Bone marrow (tissue), 2 donors: ENCODE measurements at places on chromosomes 16 and 17.

DNA sequence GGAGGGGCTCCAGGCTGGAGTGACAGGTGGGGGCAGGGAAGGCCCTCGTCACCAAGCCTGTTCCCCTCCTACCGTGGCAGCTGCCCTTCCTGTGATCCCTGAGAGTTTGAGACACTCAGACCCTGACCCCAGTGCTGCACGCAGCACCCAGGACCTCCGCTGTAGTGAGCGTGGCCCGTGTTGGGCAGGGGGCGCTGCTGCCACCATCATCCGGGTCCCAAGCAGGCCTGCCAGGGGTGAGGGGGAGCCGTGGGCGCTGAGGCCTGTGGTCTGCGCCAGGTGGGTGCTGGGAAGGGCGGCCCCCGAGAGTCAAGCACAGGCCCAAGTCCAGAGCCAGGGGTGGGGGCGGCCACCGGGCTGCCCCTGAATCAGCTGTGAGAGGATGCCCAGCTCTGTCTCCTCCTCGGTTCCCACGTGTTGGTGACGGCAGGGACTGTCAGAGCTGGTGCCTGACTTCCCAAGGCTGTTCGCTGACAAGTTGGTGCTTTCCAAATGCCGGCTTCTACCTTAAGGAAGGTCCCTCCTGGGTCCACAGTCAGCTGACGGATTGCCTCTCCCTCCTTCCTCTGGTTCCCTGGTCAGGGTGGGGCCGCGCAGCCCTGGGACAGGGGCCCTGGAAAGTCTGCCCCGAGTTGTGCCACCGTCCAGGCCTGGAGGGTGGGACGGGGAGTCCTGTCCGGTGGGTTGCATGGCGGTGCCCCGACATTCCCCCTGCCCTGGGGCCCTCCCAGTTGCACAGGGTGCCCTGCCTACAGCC, 31.1 kb downstream of the TPSG1 start:
- DNase-seq, result no peak

GRCh38 chr17:54985476-54985875, 16.9 kb downstream of the STXBP4 start:
- DNase-seq, result no peak

DNA sequence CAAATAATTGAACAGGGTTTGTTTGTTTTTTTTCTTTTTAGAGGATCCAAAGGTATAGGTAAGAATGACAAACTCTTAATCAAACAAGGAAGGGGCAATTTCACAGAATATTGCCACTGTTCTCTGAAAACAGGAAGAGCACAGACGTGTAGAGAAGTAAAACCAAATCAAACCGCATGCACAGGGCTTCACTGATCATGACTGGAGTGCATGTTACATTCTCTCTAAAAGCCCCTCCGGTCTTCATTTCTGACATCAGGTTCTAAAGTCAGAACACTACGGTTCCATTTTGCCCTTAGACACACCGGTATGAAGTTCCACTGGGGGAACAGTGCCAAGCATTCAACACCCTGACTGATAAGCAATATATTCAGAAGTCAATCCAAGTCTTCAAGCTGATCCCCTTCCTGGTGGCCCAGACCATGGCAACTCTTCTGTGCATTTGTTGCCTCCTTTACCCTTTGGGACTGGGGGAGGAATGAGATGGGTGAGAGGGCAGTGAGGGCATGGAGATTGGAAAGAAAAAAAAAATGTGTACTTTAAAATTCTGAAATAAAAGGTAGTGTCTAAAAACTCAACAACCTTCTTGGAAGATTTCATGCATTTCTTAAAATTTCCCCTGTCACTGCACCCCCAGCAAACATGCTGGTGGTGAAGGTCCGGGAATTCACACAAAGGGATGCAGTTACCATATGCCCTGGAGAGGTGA, 1.4 kb downstream of the MMD start:
- DNase-seq, result no peak

DNA sequence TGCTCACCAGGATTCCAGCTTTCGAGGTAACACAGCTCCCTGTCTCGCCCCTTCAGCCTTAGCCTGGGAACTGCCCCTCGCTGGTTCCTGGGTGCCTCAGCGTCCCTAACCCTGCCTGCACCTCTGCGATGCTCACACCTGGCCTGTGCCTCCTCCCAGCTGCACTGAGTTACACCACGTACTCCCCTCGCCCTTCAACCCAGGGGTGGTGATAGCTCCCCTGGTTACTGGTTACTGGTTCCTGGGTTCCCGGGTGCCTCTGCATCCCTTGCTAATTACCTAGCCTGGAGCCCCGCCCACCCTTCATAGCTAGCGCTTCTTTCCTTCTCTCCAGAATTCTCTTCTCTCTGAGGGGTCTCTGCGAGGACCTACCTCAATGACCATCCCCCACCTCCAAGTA, 65.3 kb upstream of the PLCG2 start:
- no peak for DNase-seq

DNA sequence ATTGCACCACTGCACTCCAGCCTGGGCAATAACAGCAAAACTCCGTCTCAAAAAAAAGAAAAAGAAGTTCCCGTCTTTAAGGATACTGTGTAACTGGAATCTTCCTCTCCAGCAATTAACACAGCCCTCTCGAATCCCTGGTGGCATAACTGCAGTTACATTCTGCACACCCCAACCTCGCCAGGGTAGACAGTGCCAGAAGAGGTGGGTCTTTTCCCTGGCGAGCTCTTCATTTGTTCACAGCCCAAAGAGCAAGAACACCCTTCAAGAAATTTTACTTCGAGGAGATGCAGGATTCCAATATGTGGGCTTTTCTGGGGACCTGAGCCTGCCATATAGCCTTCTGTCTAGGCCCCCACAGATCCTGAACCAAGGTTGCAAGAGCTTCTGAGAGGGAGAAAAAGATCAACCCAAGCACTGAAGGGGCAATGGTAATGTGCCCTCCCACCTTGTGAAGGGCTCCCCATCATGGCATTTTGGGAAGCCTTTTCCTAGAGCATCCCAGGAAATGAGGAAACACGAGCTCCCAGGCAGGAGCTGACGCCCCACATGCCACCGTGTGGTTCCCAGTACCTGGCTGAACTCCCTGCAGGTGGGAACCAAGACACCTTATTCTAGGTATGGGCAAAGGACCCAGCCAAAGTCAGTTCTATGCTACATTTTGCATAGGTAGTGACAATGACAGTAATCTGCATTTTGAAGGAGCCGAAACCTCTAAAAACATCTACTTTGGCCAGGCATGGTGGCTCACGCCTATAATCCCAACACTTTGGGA, 26.9 kb downstream of the TK2 start:
- DNase-seq, result no peak

- no peak for DNase-seq
These were observed 21.0 kb upstream of the ZNF652 start for GRCh38 chr17:49383060-49383459.

DNA sequence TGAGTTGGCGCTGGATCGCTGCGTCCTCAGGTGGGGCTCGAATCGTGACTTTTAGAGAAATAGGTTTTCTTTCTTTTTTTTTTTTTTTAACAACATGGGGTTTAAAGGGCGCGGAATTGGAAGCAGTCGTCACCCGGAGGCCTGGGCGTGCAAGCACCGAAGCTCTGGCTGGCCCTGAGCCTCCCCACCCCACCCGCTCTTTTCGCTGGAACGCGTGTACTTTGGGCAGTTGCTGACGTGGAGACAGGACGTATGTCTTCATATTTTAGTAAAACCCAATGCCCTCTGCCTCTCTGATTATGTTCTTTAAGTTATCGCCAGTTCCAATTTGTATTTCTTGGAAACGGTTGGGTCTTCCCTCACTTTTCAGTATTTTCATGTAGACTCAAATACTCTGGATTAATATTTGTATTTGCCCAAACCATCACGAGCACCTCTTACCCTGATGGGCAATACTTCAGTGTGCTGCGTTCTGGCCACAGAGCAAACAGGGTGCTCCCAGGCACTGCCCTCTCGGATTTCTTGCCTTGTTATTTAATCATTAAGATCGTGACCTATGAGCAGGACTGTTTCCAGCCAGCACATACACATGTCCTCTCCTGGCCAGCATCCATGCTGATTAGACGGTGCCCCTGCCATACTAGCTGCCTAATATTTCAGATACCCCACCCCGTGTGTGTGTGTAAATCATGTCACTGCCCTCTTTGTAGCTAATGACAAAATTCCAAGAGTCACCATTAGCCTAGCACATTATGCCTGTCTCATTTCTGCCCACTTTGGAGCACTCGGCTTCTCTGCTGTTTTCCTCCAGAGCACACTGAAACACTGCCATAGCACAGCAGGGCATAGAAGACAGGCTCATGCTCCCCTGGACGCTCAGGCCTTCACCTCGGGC, 805 bp upstream of the C16orf95 start:
- DNase-seq, result no peak

- no peak for DNase-seq
These were observed 31.8 kb downstream of the NSRP1 start for GRCh38 chr17:30148376-30148775.

- no peak for DNase-seq
These were observed 248.6 kb downstream of the FOXL1 start for GRCh38 chr16:86826941-86827340.

DNA sequence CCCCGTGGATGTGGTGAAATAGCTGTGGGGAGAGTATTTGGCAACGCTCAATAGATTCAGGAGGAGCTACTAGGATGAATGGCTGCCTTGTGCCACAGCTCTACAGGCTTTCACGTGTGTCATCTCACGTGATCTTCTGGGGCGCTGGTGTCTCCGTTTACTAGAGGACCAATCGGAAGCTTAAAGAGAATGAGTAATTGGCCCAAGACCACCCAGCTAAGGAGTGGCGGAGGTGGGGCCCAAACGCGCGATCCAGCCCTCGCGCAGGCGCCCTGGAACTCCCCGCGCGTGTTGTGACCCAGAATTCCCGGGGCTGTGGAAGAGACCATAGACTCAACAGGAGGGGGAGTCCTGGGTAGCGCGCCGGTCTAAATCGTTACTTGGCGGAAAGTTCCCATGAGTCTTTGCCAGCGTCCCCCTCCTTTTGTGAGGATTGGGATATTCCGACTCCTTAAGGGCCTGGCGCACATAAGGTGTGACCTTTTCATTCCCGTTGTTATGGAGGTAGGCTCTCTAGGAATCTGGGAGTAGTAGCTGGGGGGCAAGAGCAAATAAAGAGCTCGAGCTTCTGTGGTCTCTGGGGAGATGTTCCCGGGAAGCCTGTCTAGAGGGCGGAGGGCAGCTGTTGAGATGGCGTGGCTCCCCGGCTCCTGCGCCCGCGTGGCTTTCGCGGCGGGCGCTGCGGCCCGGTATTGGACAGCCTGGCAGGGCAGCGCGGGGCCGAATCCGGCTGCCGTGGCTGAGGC, 23.4 kb downstream of the TRPV2 start:
- DNase-seq, result peak; percentile 72
